Activated CD4-positive, alpha-beta T cell treated with anti-CD3 and anti-CD28 coated beads for 24 hours (primary cell): ENCODE measurements at places on chromosomes 2 and 18.

DNA sequence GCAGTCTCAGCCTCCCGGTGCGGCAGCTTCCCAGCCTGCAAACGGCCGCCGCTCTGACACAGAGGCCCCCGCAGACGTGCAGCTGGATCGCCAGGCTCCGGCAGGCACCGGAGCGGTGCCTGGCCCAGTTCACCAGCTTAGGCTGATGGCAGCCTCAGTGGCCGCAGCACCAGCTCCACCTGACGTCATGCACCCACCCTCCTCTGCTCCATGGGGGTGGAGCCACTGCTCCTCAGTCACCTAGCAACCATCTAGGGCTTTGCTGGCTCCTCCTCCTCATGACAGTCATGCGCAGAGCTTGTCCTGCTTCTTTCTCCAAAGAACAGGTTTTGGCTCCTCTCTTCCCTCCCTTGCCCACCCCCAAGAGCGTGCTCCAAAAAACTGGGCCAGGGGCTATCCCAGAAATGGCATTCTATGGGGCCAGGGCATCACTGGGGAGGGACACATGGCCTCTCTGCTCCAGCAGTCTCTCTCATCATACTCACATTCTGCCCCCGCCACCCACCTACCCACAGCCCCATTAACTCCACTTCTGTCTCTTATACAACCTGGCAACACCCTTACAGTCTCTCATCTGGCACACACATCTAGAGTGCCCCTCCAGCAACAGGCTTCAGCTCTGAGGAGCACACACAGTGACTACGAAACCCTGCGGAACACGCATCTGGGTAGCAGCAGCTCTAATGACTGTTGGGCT, 5.5 kb downstream of the DCTN1 start:
- no peak for DNase-seq

DNA sequence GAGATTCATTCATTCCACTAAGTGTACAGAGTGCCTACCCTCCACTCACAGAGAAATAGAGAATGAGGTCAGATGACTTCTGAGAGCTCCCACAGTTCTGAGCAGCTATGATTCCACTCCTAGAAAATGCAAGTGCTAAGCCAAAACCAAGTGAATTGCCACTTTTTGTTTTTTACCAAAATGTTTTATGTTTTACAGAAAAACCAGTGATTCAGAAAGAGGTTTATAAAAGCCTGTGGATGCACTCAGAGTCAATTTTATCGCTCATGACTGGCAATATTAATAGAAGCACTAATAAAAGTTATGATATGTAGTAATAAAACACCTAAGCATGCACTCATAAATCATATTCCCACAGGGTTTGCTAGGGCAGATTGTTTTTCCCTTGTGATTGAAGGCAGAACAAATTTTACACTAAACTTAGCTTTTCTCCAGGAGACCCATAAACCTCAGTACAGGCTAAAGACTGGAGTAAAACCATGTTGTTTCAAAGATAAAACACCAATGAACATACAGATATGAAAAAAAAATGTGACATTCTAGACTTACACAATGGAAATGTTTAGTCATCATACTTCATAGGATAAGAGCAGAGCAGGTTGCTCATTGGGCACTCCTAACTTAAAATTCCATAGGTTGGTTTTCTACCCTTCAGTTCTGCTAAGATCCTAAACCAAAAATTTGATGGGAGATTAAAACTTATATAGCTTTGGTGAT, 67.5 kb downstream of the PDK1 start:
- no peak for DNase-seq

GRCh38 chr2:45533771-45534170, 77.3 kb downstream of the SRBD1 start:
- DNase-seq, result no peak

DNA sequence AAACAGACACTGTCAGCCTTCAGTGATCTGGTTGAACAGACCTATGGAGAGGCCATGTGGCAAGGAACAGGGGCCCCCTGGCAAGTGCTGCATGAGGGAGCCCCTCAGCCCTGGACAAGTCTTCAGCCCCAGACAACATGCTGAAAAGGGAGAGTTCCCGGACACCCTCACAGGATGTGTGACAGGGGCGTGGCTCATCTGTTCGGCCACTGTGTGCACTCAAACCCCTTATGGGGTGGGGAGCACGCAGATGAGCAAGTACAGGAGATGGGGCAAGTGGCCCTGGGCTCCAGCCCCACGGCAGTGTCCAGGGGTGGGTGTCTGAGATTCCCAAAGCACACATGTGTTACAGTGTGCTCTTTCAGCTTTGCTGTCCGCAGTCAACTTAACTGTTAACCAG, 35.4 kb upstream of the MPPE1 start:
- no peak for DNase-seq

DNA sequence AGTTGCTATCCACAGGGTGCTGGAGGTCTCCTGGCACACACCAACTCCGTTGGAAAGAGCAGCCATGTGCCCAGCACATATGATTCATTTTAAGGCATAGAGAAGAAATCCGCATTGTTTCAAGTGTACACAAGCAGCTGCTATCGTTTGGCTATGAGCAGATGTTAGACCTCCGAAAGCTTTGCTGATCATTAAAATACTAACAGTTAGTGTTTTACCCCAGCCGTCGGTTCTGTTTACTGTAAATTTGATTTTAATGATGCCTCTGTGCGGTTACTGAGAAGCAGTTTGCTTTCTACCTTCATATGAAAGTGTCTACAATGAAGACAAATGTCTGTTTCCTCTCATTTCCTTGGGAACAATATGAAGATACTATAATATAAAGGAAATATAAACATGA, 154.9 kb downstream of the PTGR3 start:
- DNase-seq, result no peak

DNA sequence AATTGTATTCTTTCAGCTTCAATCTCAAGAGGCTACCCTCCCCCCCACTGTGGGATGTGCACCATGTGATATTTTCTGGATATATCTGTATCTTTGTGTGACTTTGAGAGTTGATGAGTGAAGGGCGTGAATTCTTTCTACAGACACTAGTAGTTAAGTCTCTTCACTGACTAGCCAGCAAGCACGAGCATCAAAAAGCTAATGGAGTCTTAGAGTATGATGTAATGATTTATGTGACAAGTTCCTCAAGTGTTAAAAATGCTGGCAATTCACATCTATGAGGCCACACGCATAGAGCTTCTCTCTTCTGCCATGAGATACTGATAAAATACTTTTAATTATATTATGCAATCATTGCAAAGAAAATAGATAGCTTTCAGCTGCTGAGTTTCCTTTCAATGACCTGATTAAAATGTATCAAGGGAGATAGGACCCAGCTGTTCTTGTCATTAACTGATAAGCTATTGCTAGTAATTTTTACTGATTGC, 304.8 kb downstream of the TRIB2 start:
- DNase-seq, result no peak

DNA sequence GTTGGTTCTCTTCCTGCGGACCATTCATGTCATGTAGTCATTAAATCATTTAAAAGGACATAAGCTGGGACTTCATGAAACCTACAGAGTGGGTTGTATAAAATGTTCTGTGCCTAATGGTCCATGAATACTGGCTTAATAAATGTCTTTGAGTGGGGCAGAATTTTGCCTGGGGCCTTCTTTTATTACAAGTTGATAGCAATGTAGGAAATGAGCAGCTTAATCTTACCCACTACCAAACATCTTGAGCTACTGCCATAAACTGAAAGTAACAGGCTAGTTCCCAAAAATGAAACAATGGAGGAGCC, 130.9 kb downstream of the TMEM17 start:
- DNase-seq, result no peak

DNA sequence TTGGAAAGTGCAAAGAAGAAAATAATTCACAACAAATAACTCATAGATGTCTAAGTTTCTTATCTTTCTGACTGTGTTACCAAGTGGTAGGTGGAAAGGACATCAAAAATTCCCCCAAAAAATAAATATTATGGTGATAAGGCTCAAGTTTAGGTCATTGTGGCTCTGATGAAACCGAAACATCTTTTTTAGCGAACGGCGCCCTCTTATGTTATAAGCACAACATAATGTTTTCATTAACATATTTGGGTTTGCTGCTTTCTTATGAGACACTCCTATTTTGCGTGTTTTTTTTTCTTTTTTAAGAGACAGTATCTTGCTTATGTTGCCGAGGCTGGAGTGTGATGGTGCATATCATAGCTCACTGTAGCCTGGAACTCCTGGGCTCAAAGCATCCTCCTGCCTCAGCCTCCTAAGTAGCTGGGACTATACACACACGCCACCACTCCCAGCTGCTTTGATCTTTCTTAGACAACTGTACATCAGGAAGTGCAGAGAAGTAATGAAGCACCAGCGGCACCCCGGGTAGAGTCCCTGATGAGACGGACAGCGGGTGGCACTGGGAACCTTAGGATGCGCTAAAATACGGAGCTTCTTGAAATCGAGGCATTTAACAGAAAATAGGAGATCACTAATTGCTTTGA, 38.5 kb upstream of the SLC35G4 start:
- DNase-seq, result no peak

- no peak for DNase-seq
Observed at GRCh38 chr18:45958730-45959129, 8.4 kb downstream of the EPG5 start.

DNA sequence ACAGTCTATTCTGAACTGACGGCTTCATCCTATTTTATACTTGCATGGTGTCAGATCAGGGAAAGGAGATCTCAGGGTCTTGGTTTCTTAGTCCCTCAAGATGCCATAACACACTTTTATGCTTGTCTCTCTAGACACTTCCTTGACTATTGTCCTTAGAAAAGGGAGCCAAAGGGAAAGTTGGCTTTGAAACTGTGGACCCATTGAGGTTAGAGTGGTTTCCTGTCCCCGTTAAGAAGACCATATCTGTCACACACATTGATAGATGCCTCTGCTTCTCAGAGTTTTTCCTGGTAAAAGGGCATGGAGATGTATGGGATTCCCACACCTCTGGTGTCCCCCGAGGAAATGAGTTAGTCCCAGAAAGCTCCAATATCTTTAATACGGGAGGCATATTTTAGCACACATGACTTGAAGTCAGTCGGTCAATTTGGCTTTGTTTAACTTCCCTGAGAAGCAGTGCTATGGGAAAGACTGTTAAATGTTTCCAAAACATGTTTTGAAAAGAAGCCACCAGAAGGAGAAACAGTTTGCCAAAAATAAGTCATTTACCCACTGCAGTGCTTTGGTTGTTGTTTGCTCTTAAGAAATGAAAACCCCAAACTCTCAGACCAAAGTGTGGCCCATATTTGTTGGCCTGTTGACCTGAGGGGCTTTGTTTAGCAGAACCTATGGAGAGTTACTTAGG, 133.4 kb upstream of the CXCR4 start:
- no peak for DNase-seq
